Fibroblast of pulmonary artery (primary cell): ENCODE measurements at places on chromosomes 4 and X.

GRCh38 chrX:109926743-109927662 is 75.9 kb upstream of the TMEM164 start:
- no peak for DNase-seq

GRCh38 chr4:99300934-99301333 is 10.1 kb upstream of the ADH1A start:
- DNase-seq: peak; percentile 99

DNA sequence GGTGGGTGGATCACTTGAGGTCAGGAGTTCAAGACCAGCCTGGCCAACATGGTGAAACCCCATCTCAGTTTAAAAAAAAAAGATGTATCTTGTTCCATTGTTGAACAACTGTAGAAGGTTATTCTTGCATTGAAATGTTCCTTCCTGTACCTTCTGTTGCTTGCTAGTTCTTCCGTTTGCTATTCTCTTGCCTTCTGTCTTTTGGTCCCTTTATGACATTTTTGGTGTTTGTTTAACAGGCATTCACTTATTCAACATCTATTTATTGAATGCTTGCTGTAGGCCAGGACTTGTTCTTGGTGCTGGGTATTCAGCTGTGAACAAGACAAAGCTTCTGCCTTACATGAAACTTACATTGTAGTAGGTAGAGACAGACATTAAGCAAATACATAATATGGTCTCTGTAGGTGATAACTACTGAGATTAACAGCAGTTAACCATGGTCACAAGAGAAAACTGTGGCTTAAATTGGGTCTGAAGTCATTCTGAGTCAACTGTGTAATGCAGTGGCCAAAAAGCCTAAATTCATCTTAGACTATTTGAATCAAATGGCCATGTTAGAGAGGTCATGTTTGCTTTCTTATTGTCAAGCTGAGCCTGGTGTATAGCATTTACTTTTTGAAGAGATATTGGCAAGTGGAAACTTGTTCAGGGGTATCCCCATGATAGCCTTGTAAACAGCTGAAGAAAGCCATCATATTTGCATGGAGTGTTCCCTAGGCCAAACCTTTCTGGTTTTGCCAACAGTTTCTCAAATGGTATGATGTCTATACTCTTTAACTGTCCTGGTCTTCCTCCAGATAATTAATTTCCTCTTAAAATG is 35.6 kb downstream of the GAB1 start:
- DNase-seq: no peak

- no peak for DNase-seq
These were observed 6.1 kb downstream of the TMEM192 start for GRCh38 chr4:165106518-165106917.

DNA sequence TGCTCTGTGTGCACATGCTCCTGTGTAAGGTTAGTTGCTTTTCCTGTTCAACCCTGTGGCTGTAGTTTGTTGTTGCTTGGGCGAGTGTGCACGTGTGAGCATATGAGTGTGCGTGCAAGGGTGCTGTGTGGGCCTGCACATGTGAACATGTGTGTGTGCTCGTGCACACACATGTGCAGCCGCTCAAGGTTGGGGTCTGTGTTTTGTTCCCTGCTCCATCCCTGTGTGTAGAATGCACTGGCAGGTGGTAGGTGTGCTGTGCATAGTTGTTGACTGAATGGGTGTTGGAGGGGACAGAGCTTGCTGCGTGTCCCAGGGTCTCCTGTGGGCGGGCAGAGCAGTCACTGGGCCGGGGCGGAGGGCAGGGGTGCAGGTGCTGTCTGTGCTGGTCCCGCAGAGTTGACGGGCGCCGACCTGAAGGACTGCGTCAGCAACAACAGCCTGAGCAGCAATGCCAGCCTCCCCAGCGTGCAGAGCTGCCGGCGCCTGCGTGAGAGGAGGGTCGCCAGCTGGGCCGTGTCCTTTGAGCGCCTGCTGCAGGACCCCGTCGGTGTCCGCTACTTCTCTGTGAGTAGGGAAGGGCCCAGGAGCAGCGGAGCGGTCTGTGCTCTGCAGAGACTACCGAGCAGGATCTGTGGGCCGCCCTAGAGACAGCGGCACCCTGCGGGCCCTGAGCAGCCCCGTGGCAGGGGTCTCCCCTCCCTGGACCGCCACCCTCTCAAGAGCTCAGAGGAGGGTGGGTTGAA is 27.9 kb upstream of the HGFAC start:
- DNase-seq: no peak

- DNase-seq: peak; percentile 7
These were observed 223.2 kb downstream of the PCDH7 start for GRCh38 chr4:30943356-30943755.

GRCh38 chrX:115642311-115642710 is 81.3 kb downstream of the PLS3 start:
- DNase-seq: no peak

GRCh38 chrX:39574178-39574577 is 523.6 kb downstream of the BCOR start:
- DNase-seq: no peak

DNA sequence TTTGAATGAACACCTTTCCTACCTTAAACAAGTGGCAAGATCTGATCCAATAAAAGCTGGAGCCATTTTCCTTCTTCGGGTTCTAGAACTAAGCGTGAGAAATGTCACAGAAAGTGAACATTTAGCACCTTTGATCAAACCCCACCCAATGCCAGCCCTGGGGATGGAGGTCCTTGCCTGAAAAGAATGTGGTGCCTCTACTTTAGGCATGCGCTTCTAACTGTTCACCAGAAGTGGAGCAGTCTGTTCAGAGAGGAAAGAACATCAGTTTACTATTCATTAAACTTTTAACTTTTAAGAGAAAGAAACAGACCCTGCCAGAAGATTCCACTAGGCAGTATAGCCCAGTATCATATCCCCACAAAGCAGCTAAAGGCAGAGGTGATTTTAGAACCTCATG is 75.9 kb downstream of the INTS12 start:
- DNase-seq: no peak

DNA sequence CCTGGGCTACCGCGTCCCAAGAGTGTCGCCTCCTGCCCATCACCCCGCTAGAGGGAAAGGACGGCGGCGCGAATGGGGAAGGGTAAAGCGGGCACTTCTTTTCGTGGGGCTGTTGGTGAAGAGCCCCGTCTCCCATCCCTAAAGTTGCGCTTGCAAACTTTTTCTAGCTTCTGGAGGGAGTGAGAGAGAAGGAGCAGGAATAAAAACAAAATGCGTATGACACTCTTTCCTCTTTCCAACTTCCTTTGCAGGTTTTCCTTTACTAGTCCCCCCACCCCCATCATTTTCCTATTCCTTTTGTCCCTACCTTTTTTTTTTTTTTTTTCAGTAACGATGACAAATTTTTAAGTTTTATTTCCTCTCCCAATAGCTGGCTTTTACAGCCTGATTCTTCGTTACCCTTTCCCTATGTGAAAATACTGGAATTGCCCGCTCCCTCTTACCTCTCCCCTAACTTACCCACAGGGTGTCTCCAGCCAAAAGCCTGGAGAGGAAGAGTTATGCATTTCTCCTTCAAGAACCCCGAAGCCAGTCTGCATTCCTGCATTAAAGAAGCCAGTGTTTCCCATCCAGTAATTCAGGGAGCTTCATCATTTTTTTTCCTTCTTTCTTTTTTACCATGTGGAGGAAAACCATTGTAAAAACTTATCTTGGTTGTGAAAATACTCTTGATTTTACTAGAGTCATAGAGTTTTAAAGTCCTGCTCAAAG is 613 bp upstream of the ARSJ start:
- DNase-seq: peak; percentile 49

DNA sequence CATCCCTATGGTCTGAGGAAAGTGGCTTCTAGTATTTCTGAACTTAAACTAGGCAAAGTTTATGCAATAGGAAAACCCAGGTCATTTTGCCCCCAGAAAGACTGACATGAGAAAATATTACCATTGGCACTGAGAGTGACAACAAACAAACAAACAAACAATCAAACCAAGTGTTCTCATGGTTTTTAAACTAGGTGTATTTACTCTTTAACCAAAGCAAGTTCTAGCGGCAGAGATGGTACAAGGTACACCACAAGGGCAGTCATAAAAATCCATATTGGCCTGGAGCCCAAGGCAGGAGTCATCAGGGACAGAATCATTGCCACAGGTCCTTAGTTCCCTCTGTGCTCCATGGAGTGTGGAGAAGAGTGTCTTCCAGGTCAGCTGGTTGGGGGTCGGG is 26.0 kb upstream of the ENPEP start:
- no peak for DNase-seq

- DNase-seq: peak; percentile 62
These were observed at the start of gene ARHGAP6 for GRCh38 chrX:11665168-11666111. Gene ARHGAP6 (minus strand): TSS chrX:11665920. CDS start chrX:11664828, 1,092 bp downstream.

- DNase-seq: no peak
These were observed 19.0 kb downstream of the FAM47E start for GRCh38 chr4:76270244-76271175.

DNA sequence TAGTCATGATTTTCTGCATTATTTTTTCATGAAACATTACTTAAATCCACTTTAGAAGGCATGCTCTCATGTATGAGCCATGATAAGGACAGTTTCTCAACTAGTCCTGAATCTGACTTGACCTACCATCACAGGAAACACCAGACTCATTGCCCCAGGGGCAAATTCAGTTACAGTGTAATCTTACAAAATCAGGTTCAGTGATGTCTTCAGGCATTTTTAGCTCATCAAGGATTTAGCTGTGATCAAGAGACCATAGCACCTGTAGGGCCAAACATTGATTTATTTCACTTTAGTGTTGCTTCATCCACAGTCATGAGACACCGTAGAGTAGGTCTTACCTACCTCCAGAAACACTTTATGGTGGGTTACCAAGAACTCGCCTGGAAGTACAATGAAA is 3.1 kb upstream of the TASL start:
- no peak for DNase-seq

- DNase-seq: no peak
These were observed 340.9 kb downstream of the DHRSX start for GRCh38 chrX:2159861-2160260.

- no peak for DNase-seq
These were observed 182.2 kb downstream of the BMPR1B start for GRCh38 chr4:94939791-94940519.

DNA sequence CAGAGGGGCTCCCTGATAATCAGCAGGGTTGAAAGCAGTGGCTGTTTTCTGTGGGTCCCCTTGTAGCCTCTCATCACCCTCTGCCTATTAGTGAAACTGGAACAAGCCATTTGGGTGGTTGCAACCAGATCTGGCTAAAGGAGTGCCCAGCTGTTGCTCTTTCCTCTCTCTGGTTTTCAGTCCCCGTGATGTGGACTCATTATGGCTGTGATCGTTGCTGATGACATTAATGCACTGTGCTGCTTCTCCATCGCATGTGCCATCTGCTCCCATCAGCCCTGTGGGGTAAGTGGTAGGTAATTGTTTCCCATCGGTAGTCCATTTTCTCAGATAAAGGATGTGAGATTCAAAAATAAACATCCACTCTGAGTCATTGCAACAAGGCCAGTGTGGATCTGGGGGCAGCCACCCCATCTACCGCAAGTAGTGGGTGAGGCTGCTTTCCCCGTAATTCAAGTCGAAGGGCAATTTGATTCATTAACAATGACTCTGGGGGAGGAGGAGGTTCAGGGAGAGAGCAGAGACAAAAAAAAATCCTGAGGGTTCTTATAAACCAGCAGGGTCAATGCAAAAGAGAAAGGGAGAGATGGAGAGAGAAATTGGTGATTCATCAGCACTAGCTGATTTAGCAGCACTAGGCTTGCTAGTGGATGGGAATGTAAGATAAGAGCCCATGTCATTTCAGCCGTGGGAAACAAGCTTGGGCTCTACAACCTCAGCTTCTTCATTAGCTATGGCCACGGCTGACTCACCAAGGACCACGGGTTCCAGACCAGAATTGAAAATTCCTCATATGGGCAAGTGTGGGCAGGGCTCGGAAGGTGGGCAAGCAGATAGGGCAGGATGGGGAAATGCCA is 357.8 kb downstream of the MID1IP1 start:
- peak; percentile 45 for DNase-seq

- DNase-seq: no peak
These were observed 10.4 kb downstream of the LRPAP1 start for GRCh38 chr4:3521621-3522325.

DNA sequence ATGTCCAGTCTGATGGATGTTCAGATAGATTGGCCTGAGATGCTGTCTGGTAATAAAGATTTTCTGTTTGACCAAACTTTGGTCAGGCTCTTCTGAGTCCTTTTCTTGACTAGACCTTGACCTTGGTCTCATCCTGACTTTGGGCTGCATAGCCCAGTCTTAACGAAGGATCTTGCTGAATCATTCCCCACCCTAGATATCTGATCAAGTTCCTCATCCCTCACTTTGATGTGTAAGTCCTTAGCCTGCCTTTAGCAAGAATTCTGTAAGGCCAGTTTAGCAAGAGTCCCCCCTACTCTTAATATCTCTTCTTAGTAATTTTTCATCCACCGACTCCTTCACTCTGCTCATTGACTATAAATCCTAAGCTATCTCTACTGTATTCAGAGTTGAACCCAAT is 244.4 kb upstream of the JADE1 start:
- DNase-seq: no peak

- peak; percentile 66 for DNase-seq
These were observed 310.1 kb downstream of the PPP3CA start for GRCh38 chr4:101037249-101037648.

DNA sequence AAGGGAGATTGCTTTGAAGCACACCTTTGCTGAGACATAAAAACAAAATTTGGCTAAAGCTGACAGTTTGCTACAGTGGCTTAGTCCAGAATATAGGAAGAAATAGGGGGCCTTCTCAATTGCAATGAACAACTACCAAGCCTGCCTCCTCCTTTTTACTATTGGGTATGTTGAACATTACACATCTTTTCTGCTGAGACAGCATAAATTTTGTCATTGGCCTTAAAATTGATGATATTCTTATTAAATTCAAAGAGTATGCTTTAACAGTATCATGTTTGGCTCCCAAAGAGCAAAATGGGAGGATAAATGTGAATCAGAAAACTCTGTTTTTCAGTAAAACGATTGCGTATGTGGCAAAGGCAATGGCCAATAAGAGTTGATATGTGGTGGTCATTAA is 721.9 kb upstream of the IGFBP7 start:
- no peak for DNase-seq

DNA sequence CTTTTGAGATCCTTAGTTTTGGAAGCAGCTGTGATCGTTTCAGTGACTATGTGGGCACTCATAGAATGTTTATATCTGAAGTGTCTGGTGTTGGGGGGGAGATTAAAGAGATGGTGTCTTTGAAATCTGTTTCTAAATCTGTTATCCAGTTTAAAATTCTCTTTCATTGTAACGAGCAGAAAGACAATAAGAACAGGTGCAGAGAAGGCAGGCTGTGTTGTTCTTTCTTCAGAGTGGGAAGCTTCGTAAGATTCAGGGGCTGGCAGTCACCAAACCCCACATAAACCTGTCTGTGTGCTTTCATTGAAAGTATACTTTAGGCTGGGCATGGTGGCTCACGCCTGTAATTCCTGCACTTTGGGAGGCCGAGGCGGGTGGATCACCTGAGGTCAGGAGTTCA is 16.3 kb upstream of the DHRSX start:
- no peak for DNase-seq
